ENCODE measurements at places on chromosomes 4 and X.

GRCh38 chr4:124641715-124642381, 70.7 kb downstream of the ANKRD50 start:
- DNase-seq, result no peak

GRCh38 chr4:113674251-113674650, 87.3 kb downstream of the CAMK2D start:
- DNase-seq, result no peak

DNA sequence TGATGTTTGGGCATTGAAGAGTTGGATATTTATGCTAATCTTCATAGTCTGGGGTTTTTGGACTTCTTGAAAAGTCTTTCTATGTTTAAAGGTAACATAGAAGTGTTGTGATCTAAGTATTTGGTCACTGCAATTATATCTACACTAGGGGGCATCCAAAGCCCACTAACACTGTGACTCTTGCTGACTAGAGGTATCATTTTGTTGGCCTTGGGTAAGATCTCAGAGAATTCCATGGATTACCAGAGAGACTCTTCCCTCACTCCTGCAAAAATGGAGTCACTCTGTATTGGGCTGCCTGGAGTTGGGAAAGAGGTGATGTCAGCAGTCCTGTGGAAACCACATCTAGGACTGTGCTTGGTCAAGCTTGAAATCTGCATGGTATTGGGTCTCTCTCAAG, 1077.6 kb downstream of the FAM133A start:
- no peak for DNase-seq

DNA sequence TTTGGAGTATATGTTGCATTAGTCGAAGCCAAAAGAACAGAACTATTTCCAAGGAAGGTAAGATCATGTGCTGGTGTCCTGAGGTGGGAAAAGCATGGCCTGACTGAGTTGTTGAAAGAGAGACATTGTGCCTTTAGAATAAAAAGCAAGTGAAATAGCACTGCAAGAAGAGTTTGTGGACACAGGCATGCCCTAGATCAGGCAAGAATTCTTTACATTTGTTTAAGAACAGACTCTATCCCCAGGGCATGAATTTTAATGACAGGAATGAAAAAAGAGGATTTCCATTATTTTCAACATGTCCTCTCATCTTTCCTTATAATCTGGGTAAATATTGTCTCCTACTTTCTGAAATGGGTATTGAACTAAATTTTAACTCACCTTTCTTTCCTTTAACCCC, 516.2 kb upstream of the GALNT7 start:
- no peak for DNase-seq

GRCh38 chr4:147674496-147674895, 9.5 kb downstream of the PRMT9 start:
- no peak for DNase-seq

DNA sequence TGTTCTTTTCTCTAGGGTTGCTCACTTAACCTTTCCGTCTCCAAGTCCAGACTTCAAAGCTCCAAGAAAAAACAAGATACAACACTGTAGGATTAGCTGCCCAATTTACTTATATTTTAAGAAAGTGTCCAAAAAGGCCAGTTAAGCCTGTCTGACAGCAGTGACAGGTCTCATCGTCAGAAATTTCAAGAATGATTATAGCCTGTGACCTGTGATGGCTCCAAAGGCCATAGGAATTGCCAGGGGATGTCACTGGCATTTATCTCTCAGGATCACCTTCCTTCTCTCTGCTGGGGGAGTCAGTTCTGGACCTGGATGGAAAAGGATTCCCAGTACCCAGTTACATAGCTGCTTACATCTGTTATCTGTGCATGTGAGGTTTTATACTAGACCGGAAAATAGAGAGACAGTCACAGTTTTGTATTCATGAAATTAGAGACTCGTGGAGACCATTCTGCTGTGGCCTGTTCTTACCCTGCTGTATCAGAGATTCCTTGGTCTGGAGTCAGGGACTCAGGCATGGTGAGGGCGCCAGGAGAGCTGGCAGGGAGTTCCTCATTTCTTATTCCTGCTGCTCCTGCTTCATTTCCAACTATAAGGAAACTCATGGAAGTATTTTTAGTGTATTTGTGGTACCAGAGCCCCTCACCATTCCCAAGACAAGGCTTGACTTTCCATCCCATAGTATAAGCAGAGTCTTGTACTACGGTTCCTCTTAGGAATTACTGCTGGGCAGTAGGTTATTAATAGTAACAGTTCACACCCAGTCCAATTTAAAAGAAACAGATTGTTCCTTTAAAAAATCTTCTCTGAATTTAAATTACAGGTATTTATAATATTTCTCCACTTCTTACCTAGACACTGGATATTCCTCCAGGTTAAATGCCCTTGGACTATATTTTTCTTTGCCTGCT, 220.8 kb downstream of the SHROOM3 start:
- DNase-seq, result no peak

DNA sequence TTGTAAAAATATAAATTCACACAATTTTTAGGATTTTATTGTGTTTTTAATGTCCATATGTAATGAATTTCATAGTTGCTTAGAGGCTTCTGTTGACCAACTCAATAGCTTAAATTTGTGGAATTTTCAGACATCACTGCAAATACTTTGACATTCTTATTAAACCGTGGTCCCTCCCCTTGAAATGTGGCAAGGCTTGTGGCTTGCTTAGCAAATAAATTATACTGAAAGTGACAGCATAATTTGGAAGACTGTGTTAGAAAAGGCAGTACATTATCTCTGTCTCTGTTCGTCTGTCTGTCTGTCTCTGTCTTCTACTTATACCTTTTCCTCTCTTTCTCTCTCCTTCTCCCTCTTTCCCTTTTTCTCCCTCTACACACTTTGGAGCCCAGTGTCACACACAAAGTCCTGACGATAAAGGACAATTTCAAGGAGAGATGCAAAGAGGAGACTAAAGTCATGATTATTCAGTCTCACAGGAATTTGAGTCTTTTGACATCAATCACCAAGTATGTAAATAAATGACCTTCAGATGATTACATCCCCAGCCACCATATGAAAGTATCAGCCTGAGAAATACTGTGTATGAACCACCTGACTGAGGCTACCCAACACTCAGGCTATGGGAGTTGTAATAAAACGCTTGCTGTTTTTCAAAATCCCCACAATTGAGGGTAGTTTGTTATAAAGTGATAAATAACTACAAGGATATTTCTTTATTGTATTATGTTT, 21.0 kb upstream of the UGT2B7 start:
- no peak for DNase-seq

- no peak for DNase-seq
Measured at GRCh38 chr4:87304745-87305432, 17.8 kb downstream of the HSD17B13 start.

- no peak for DNase-seq
Measured at GRCh38 chr4:74278490-74278889, 29.8 kb upstream of the EPGN start.

- DNase-seq, result no peak
Measured at GRCh38 chr4:11299016-11299415, 129.7 kb downstream of the HS3ST1 start.

DNA sequence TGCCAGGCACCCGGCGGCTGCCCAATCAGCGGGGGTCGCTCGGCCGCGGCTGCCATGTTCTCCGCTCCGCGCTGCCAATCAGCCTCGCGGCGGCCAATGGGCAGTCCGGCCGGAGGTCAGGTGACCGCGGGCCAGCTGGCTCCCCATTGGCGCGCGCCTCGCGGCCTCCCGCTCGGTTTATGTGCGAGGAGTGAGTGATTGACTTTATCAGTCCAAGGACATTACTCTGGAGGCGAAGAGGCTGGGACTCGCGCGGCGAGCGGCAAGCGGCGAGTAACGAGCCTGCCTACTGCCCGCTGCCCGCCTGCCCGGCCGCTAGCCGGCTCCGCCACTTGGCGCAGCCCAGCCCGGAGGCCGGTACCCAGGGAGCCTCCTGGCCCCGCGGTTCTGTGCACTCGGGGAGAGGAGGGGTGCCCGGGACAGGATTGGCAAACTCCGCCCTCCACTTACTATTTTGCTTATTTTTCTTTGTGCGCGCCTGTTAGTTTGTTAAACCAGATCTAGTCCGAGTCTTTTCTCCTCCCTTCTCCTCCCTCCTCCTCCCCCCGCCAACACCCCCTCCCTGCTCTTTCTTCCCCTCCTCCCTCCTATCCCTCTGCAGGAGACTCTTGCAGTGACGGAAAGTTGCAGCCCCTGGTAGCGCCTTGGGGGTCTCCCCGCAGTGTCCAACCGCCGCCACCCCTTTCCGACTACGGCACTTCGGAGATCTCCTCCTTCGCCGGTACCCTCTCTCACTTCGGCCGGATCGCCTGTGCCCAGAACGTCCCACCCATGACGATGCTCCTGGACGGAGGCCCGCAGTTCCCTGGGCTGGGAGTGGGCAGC, at the start of gene ZIC3:
ZIC3 (plus strand) TSS at position 207 of the 825 bp plus-strand sequence; CDS start at position 772, 565 bp downstream.
- no peak for DNase-seq

DNA sequence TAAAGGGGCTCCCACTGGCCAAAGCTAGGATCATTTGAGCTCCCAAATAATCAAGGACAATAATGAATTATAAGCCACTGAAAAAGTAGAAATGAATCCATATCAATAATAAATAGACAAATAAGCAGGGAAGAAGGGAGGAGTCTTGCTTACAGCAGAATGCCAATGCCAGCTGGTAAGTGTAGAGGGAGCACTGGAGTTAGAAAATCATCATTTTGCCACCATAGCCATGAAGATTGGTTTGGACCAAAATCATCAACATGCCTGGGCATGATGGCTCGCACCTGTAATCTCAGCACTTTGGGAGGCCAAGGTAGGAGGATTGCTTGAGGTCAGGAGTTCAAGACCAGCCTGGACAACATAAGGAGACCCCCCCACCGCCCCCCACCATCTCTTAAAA, 20.4 kb upstream of the SH3KBP1 start:
- DNase-seq, result no peak

DNA sequence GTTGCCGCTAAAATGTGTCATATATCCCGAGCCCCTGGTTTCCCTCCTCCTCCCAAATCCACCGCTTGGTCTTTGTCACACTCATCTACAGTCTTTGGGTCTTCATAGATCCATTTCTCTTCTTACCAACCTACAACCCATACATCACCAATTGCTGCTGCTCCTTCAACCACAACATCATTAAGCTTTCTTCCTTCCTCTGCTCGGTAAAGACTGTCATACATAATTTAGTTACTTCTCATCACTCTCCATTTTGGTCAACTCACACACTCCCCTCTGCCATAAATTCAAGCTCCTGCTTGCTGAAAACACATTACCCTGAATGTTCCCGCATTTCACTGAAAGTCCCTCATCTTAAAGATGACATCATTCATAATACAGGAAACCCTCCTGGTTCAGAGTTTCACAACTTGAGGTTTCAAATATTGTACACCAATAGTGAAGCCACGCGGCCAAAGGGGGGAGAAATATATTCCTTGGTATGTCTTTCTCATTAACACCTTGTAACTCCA, 1.7 kb upstream of the DCTD start:
- no peak for DNase-seq

GRCh38 chr4:102869569-102870197, 891 bp downstream of the CISD2 start:
- DNase-seq, result no peak

DNA sequence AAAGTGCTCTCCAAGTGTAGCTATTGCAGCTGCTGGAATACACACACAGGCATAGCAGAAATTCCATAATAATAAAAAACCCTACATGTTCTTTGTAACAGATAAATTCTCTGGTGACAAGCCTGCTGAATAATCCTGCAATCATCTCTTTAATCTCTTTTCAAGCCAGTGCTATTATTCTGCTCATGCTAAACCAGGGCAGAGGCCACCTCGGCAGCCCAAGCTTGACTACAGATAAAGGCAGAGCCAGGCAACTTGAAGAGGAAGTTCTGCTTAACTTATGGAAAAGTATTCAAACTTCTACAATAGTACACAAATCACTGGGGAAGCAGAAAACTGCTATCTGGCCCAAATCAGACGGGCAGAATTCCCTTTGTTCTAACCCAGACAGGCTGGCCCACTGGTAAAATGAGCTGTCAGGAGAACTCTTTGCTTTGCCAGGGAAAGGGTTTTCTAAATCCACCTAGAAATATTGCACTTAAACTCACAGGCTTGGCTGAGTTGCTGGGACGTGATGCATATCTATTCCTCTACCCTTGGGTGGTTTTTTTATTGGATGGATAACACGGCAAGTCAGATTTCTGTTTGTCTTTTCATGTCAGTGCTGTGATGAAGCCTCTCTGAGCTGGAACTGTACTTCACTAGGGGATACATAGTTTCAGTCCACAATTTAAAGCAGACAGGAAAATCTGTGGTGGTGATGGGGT, 70.5 kb downstream of the GATB start:
- no peak for DNase-seq

GRCh38 chrX:14927401-14927800, 54.2 kb downstream of the MOSPD2 start:
- no peak for DNase-seq

All from activated T-helper 9 cell treated with anti-CD3 and anti-CD28 coated beads, Interleukin-2, amount 50 U/mL, for 16 hours (primary cell).